ENCODE measurements at places on chromosomes 5 and 9.

DNA sequence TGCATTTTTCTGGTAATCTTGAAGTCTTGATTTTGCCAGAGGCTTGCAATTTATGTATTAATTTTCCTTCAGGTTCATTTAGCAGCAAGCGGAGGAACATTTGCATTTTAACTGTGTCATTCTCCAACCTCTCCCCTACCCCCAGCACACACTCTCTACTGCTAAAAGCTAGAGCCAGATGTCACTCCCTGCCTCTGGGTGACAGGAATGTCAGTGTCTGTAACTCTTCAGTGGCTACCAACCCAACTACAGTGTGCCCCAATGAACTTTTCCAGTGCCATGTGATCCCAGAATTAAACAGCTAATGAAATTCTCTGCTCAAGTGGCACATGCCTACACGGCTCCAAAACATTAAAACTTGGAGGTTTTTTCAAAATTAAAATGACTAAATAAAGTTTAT lies 260.3 kb downstream of the GOLPH3 start:
- no peak for DNase-seq

DNA sequence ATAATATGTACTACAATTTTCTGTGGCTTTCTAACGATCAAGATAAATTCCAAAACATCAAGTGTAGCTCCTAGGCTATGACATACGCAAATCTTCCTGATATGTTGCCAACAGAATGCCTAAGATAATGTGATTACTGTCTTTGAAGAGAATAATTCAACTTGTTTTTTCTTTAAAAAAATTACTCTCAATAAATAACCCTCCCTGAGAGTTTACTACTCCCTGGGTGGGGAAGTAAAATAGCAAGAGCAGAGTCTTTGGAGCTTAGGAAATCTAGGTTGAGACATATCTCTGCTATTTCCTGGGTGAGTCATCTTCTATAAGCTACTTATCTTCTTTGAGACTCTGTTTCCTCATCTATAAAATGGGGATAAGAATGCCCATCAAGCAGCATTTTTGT lies 201.2 kb downstream of the ACTL7B start:
- DNase-seq: no peak

GRCh38 chr9:24257726-24258125 lies 288.0 kb downstream of the IZUMO3 start:
- DNase-seq: no peak

DNA sequence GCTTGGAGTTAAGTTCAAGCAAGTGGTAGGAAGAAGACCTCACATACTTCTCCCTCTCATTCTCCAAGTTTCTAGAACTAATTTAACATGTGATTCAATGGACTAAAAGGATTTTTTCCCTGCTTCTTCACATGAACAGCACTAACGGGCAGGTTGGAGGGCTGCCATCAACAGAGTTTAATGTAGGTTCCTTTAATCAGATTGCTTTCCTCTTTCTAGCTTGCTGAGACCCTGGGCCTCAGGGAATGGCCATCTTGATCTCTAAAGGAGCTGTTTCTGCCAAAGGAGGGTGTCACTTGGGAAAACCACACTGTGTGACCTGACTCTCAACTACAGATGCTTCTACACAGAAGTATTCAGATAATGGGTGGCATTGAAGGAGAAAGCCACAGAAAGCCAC lies 223.3 kb downstream of the PIK3R1 start:
- DNase-seq: no peak

DNA sequence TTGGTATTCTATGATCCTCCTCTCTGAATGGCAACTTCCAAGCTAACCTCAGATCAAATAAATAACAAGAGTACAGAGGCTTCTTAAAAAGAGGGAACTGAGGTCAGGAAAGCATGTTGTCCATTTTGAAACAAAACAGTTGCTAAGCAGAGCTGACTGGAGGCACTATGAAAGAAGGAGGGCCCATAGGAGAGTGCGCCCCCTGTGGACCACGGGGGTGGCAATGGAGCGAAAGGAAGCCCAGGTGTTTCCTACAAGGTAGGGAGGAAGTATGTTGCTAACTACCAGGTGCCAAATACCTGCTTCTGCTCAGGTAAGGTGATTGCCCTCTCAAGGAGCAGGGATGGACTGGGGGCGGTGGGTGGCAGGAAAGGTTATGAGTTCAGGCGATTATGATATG lies 101.8 kb upstream of the MAST4 start:
- DNase-seq: no peak

DNA sequence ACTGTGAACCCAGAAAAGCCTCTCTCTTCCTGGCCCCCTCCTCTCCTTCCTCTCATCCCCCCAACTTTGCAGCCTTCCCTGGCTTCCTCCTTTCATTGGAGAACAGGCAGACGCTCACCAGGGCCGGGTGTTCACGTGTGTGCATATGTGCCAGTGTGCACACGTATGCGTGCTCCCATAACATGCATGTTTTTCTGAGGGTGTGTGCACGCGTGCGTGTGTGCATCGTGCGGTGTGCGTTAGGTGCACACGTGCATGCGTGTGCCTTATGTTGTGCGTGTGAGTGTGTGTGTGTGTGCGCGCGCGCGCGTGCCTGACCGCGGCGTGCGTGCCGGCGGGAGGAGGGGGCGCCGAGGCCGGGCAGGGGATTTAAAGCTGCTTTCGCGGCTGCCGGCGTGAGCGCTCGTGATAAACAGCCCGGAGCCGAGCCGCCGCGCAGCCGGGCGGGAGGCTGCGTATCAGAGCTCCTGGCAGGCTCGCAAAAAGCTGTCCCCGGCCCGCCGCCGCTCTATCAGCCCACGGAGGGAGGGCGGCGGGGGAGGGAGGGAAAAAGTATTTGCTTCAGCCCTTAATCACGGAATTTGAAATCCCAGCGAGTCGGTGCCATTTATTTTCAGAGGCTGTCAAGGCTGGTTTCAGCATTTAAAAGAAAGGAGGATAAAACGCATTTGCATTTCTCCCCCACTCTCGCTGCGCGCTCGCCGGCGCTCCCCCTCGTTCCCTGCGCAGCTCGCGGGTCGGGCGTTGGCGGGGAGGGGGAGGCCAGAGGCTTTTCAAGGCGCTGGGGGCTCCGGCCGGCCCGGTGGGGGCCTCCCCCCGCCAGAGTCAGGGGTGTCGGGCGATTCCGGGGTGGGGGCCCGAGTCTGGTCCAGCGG lies 183.9 kb downstream of the C9orf50 start:
- no peak for DNase-seq

- DNase-seq: no peak
Observed at GRCh38 chr5:36300927-36301540, 668 bp downstream of the RANBP3L start.

Measured in AG09319 (cell line).